Cortex of kidney (tissue), 1 donor: ENCODE measurements at places on chromosomes 1 and 21.

DNA sequence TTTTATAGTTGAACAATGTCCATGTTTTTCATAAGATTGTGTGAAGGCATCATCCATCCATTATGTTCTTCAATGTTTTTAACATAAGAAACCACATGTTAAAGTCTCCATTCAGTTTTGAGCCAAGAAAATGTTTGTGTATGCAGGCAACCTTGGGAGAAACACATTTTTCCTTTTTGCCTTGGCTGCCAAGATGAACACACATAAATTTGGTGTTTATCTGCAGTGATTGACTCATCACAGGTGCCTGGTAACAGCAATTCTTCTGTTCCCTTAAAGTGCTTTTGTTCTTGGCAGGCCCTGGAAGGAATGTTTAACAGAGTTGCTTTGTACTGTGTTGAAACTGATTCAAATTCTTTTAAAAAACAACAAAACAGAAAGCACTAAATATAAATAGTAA, 709.9 kb upstream of the ADGRL4 start:
- no peak for DNase-seq

DNA sequence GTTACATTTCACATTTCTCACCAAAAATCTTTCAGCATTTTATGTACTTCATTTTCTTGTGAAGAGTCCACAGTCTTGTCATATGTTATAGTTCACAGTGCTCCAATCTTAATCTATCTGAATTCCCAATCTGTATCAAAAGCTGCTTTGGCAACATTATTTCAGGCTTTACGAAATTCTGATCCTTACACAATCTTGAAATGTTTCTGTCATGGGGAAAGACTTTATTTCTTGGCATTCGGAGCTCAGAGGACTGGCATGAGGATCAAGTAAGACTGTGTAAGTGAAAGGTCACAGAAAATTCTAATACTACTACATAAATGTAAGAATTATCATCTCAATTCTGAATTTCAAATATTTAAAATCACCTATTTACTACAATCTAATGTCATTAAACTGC, 2.0 kb downstream of the USP33 start:
- no peak for DNase-seq

DNA sequence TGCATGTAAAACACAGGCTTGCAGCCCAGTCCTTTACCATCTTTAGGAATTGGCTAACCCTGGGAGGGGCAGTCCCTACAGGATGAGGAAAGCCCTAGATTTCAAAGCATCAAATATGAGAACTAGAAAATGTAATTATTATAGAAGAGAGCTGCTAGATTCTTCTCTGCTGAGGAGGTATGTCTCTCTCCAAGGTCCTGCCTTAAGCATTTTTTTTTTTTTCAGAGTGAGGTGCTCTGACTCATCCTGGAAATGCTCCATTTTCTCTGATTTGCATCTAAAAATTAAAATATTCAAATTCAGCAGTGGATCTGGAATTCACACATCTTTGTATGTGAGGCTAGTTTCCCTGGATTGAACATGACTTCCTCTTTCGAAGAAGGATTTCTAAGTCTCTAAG, 149.8 kb downstream of the ZNF648 start:
- no peak for DNase-seq

- no peak for DNase-seq
Observed at GRCh38 chr1:222582099-222582774, 7.5 kb downstream of the TAF1A start.

GRCh38 chr1:55368698-55369097, 153.5 kb upstream of the USP24 start:
- no peak for DNase-seq

GRCh38 chr1:7570311-7570710, 200.8 kb upstream of the VAMP3 start:
- DNase-seq = no peak

- no peak for DNase-seq
Observed at GRCh38 chr1:244858357-244858756, 6.0 kb downstream of the HNRNPU start.

- DNase-seq = no peak
Observed at GRCh38 chr1:74771913-74772515, 39.1 kb downstream of the TYW3 start.

- no peak for DNase-seq
Observed at GRCh38 chr1:6127587-6128163, 52.4 kb downstream of the CHD5 start.

GRCh38 chr1:151457911-151458801, 1.1 kb downstream of the POGZ start:
- no peak for DNase-seq

- no peak for DNase-seq
Observed at GRCh38 chr1:61569303-61569621, 155.7 kb downstream of the TM2D1 start.

GRCh38 chr1:239448911-239449310, 62.5 kb downstream of the CHRM3 start:
- no peak for DNase-seq

- no peak for DNase-seq
Observed at GRCh38 chr1:9689971-9690381, 38.4 kb downstream of the PIK3CD start.

DNA sequence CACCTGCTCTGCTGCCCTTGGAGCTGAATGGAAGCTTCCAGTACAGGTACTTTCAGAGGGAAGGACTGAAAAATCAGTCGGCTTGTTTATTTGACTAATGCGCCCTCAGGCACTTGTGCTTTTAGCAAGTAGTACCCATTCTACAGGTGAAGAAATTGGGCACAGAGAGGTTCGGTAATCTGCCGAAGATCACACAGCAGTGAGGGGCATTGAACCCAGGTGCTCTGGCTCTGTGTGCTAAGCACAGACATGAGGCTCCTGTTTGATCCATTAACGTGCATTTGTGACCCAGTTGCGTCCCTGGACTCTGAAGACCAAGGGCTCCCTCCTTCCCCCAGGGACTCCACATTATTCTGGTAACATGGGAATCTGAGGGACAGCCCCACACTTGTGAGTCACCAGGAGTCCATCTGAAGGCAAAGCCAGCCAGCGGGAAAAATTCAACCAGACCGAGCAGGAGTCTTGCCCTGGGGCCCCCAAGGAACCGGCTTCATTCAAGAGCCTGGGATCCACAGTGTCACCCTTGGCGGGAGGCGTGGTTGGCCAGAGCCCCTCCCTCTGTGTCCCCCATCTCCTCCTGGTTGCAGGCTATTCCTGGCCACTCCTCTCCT, 192.4 kb upstream of the ARHGEF16 start:
- no peak for DNase-seq

DNA sequence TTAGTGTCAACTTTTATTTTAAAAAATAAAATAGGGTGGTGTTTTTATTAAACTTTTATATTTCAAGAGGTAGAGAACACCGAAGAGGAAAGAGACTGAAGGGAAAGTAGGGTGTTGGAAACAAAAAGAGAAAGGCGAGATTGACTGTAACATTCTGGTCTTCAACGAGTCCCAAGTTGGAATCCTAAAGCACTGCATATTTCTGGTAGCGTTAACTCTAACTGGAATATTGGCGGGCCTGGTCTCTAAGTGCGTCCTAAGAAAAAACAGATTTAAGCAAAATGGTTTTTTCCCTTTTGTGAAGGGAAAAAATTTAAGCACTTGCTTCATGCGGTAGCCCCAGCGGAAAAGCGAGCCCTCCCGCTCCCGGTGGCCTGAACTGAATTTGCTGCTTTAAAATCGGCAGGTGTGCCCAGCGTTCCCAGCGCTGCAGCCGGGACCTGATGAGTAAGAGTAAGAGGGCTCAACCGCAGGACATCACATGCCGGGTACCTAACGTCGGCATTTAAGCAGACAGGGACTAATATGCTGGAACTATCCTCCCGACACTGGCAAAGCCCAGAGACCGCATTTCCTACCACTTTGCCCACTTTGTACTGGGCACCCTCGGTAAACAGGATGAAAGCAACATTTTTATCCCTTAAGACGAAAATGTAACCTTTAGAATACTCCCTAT, 30.5 kb upstream of the NFIA start:
- DNase-seq = no peak

DNA sequence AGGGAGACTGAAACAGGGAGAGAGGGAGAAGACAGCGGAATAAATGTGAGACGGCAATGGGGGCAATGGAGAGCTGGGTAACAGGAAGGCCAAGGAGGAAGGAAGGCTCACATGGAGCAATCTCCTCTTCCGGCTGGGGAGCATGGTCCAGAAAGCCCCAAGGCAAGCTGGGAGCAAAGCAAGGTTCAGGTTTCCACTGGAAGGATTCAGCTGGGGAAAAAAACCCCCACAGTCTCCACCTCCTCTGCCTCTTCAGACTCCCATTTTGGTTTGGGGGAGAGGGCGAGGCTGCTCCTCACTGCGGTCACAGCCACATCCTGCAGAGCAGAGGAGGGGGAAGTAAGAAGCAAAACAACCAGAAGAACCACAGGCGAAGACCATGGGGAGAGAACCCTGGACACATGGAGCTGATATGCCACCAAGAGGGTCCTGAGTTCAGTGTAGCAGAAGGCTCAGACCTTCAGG, 650 bp downstream of the TNFAIP8L2 start:
- no peak for DNase-seq

DNA sequence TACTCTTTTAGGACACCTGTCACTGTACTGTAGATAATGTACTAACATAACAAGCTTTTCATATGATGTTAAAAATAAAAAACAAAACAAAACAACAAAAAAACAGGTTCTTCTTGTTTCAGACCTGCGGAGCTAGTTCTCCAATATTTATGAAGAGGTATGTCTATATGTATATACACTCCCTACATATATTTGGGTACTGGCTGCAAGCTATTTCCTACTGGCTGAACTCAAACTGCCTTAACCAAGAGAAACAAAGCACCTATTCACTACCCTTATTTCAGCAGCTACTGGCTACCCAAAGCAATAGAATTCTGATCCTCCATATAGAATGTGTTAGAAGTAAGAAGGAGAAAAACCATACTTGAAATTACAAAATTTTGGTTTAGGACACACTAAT, 73.5 kb downstream of the ABL2 start:
- DNase-seq = no peak

DNA sequence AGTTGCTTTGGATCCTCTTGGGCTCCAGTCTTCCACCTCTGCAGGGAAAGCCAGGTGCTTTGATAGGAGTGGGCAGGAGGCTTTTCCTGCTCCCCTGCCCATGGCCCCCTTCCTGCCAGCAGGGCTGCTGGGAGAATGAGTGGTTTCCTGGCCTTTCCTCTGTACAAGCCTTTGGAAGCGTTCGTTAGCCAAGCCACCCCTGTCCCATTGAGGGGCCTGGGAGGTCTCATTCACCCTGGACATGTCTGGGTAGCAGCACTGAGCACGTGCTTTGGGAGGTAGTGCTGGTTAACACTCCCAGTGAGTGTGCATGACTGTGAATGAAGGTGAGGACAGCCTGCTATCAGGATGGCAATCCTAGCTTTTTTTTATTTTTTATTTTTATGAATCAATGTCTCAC, 118.5 kb upstream of the CACNA1E start:
- DNase-seq = no peak

DNA sequence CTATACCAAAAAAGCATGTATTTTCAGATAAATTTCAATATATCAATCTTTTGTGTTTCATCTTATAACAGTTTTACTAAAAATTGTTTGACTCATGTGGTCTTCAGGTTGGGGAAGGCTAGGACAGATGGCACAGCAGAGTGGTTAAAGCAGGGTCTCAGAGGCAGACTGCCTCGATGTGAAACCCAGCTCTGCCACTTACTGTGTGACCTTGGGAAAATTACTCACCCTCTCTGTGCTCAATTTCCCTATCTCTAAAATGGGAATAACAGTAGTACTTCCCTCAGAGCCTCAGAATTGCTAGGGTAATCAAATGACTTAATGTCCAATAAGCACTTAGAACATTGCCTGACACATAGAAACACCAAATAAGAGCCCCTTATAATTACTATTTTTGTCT, 262.1 kb upstream of the FMN2 start:
- no peak for DNase-seq

- DNase-seq = no peak
Observed at GRCh38 chr1:192272732-192273131, 44.1 kb upstream of the RGS21 start.

GRCh38 chr1:9882296-9882944, 27.6 kb downstream of the CTNNBIP1 start:
- no peak for DNase-seq

- no peak for DNase-seq
Observed at GRCh38 chr1:32273391-32274208, 18.3 kb upstream of the HDAC1 start.
